GM20000 (cell line): ENCODE measurements at places on chromosomes 5 and 9.

- no peak for DNase-seq
Observed at GRCh38 chr9:113210815-113211214, 10.3 kb downstream of the FKBP15 start.

DNA sequence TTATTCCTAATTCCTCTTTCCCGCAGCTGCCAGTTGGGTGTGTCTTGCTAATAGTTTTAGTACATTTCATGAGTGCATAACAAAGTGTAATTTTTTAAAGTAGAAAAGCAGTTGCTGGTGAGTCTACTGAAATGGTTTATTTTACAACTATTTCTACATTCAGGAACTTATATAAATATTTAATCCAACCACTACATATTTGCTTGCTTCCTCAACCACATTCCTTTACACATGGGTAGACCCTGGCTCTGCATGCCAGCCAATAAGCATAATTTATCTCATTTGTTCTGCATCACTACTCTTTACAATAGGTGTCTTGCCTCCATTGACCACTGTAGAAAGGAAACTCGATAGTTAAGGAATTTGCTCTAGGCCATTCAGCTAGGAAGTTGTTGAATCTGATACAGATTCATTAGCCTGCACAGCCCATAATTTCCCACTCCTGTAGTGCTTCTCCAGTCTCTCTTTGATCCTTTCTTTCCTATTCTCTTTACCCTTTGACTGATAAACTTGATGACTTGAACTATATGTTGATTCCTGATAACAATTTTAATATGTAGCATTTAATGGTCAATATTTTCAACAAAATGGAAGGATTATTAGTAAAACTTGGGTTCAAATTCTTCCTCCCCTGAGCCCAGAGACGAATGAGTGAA lies 342.5 kb upstream of the ACTBL2 start:
- no peak for DNase-seq

DNA sequence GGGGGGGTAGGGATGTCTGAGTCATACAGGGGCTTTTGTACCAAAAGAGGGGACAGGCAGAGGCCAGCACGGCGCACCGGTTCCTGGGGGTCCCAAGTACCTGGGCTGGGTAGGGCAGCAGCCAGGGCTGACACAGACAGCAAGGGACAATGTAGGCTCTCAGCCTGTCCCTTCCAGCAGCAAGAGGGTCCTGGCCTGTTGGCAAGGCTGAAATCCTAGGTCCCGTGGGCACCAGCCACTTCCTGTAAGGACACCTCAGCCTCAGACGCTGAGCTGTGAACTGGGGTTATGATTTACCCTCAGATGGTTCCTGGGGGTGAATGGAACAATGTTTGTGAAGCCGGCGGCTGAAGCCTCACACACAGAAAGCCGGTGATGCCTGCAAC lies 41.3 kb downstream of the NACC2 start:
- DNase-seq: no peak

DNA sequence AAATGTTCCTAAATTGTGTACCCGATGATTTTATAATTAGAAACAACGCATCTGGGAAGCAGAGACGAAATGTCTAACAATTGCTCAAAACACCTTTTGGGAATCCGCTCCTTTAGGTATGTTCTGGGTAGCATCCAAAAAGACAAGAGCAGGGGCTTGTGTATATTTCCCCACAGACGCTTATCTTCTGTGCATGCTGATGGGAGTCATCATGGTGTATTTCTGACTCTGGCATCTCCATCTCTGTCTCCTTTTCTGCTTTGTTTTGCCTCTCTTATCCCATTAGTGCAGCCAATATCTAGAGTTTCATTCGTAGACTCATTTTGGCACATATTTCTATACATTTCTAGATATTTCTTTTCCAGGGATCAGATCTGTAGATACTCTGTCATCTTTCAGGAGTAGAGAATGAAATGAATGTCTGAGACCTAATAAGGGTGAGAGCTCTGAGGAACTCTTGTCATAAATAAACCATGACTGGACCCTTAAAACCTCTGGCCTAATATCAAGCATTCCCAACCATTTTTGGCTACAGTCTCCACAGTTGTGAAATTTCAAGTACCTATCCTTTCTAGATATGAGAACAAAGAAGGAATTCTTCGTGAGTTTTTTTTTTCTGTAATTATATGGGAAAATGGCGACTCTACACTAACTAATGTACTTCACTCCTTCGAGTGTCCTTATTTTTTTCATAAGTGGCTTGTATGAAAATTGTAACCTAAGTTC lies 508.2 kb downstream of the ACTL7B start:
- no peak for DNase-seq

DNA sequence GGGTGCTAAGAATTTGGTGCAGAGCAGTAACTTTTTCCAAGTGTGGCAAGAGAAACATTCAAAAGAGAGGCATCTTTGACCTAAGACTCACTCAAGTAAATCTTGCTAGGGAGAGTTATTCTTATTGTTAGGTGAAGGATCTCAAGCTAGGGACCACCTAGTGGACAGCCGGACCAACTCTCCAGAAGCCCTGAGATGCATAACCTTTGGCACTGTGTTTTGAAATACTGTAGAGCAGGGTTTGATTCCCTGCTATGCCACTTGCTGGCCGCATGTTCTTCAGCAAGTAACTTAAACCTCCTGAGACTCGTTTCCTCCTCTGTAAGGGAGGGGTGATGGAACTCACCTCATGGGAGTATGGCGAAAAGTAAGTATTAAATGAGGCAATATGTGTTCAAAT lies 336.1 kb upstream of the ADAMTSL1 start:
- no peak for DNase-seq

DNA sequence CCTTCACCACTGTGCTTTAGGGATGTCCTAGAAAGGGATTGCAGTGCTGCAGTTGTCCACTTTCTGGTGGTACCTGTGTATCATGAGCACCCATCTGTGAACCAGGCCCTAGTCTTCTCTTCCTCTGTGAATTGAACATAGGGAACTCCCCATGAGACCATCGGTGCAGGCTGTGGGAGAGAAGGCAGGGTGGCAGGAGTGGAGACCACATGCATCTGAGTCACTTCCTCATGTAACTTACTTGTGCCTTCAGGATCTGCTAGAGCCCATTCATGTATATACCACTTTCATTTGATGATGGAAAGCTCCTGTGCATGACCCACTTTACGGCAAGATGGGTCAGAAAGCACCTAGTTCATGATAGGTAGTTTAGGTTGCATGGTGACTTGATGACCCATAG lies 478.1 kb upstream of the CDH9 start:
- DNase-seq: no peak

GRCh38 chr9:102209176-102209575 lies 470.7 kb upstream of the GRIN3A start:
- DNase-seq: no peak

DNA sequence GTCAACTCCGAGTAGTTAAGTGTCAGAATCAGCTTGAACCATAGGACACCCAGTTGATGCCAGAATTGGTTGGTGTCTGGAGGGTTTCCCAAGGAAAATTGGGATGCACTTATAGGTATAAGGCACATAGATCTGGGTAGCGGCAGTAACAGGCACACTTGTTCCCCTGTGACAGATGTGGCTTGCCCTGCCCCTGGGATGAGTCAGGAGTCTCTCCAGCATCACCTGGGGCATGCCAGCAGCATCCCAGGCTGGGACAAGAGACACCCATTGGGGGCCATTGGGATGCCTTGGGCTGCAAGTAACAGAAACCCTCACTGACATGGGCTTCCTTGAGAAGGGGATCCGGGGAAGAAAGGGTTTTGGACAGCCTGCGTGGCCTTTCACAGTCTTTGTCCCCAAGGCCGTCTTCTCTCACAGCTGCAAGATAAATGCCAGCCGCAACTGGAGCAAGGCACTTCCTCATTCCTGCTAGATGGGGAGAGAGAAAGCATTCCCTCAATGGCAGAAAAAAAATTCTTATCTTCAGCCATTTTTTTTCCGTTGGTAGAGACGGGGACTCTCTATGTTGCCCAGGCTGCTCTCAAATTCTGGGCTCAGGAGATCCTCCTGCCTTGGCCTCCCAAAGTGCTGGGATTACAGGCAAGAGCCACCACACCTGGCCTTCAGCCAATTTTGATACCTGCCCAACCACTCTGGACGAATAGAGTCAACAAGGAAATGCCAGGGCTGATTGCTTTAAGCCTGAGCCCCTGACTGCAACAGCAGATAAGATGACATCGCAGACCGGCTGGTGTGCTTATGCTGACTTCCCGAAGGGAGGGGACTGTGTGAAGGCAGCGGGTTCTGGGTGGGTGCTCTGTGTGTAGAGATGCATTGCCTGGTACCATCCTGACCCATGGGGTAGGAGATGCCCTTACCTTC lies 13.3 kb upstream of the RNF130 start:
- no peak for DNase-seq

- DNase-seq: no peak
Observed at GRCh38 chr5:87751824-87752223, 339.1 kb upstream of the CCNH start.

- DNase-seq: no peak
Observed at GRCh38 chr9:2181792-2182191, 166.6 kb downstream of the SMARCA2 start.

GRCh38 chr5:17216974-17217492 lies 398 bp upstream of the BASP1 start:
- no peak for DNase-seq
